ENCODE measurements at places on chromosomes 2 and 18.

DNA sequence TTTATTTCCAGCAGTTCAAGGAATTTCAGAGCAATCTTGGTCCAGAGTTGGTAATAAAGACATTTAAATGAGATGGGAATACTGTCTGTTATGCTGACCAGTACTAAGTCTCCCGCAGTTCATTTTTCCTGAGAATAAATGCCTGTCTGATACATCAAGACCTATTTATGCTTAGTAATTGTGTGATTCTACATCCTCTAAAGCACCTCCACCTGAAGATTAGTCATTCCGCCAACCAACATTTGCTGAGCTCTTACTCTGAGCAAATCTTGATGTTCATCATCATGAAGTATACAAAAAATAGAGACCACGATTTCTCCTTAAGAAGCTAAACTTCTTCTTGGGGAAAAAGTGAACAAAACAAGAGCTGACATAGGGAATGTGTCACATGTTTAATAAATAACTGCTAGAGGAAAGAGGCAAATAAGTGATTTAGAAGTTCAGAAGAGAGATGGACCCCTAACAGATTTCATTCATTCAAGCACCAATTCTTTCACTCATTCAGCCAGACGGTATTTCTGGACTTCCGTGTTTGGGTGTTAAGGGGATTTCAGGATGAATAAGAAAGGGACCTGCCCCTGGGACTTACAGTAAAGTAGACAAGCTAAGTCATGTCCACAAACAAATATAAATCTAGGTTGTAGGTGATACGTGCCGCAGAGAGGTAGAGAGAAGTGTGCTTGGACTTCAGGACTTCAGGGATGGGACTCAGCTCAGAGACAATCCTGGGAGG, 34.2 kb upstream of the PPP4R1 start:
- DNase-seq: no peak

DNA sequence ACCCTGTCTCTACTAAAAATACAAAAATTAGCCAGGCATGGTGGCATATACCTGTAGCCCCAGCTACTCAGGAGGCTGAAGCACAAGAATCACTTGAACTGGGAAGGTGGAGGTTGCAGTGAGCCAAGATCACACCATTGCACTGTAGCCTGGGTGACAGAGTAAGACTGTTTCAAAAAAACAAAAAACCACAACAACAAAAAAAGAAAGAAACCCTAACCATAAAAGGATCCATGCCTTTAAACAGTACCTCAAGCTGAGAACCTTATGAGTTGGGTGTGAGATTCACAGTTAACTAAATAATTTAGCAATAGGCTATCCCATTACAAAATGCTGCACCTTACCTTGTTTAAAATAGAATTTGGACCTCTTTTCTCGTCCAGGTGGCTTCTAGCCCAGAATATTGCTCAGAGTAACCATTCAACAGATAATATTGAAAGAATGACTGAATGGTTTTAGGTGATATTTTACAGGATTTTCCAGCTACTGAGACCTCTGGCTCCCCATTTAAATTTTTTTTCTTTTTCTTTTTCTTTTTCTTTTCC, 6.4 kb downstream of the DPYSL5 start:
- no peak for DNase-seq

- DNase-seq: no peak
Observed at GRCh38 chr18:56309104-56309503, 329.3 kb downstream of the TXNL1 start.

GRCh38 chr2:231612456-231613330, 20.0 kb downstream of the TEX44 start:
- DNase-seq: peak; percentile 91

GRCh38 chr2:7625392-7626138, 708.4 kb downstream of the RNF144A start:
- no peak for DNase-seq

DNA sequence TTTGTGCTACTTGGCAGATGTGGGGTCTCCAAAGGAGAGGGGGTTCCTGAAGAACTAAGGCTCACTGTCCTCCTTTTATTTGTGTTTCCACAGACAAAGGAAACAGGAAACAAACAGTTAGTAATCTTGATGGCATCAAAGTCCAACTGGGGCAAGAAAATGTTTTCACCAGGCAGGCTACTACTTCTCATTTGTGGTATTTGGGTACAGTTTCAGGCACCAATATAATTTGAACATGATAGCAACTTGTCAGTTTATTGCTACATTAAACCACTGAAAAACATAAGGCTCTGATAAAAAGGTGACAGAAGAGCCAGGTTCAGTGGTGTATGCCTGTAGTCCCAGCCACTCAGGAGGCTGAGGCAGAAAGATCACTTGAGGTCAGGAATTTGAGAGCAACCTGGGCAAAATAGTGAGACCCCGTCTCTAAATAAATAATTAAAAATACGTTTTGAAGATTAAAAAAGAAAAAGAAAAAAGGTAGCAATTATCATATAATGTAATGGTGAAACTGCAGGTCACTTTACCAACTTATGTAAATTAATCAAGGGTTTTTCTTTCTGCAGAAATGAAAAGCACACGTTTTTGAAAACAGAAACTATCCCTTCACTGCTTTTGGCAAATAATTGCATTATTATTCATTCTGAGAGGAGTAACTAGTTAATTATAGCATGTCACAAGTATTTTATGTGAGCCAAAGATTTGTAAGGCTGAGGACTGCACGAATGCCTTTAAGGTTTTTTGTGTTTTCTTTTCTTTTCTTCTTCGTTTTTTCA, 157.5 kb upstream of the CAVIN2 start:
- DNase-seq: no peak

DNA sequence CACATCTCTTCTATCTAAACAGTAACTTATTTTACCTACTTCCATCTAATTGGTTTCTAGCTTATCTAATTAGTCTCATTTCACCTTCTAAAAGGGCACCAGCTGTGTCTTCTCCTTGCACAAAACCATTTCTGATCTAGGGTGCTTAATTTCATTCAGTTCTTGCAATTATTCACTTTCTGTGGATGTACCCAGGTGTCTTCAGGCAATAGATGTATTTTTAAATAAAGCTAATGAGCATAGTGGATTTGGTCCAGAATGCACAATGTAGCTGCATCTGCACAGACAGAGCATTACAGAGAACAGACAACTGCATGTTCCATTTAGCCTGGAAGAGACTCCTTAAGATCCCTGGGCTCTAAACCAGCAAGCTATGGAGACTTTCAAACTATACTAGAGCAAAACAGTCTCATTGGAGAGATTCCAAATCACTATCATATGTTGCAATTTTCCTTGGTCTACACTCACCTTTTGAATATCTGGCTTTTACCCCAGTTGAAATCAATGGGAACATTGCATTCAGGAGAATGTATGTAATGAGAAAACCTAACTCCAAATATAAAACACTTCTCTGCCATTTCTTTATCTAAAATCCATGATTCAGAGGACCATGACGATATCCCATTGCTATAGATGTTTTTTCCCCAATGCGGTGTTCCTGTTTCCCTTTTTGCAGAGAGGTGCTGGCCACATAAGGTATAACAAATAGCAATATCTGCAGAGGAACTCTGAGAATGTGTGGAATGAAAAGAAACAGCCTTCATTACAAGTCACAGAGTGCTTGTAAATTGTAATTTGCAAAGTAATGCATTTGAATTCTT, 3.5 kb upstream of the RFX8 start:
- peak; percentile 40 for DNase-seq

- DNase-seq: no peak
Observed at GRCh38 chr18:6249170-6249569, 165.5 kb downstream of the L3MBTL4 start.

DNA sequence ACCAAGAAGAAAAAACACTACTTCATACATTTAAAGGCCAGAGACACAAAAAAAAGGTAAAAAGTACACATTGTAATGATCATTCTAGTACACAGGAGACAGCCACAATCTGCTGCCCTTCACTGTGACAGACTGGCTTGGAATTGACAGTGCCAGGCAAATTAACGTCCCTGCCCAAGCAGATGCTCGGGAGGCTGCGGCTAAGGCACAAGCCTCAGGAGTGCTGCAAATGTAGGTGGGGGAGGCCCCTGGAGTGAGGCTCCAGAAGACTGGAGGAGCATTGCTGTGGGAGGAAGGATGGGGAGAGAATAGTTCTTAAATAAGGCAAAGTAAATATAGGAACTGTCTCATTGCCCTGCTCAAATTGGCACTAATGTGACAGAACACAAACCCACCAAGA, 18.6 kb downstream of the ERCC3 start:
- no peak for DNase-seq

DNA sequence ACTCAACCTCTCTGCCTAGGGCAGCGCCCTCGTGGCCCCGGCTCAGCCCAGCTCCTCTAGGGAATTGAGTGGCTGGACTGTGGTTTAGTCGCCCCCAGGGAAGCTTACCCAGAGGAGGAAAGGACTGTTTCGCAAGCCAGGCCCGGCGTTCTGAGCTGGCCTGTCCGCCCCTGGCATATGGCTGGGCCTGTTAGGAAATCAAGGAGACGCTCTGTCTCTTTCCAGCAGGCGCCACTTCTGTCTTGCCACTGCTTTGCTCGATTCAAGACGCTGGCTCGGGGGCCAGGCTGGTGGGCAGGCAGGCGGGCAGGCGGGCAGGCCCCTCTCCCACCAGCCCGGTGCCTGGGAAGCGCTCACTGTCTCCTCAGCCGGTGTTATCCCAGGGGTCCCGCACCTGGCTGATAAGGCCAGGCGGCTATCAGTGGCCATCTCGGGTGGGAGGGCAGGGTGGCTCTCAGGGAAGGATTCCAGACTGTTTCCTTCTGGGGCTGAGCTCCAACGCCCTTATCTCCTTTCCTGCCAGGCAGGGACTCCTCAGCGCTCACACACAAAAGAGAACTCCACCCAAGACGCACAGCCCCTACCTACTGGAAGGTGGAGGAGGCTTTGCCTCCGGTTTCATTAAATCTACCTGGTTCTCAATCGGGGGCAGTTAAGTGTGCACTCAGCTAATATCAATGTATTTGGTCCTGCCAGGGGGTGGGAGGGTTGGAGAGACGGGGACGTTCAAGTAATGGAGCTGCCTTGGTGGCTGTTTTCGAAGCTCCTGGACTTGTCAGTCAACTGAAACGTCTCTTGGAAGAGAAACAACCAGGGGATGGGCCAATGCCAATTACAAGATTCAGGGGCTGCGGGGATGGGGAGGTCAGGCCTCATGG, 109.1 kb downstream of the SMAD7 start:
- DNase-seq: no peak

DNA sequence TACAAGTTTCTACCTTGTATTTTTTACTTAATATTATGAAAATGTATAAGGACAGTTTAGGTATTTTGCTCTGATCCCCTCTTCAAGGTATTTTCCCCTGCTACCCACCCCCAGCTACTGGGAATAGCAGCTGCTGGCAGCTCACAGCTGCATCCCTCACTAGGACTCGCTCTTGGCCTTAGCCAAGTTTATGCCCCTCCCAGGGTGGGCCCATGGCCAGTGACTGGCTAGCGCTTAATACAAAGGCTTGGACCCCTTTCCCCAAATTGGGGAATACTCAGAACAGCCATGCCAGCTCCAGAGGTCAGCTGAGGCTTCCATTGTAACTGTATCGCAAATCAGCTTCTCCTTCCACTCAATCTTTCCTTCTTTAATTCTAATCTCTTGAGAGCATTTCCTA, 131.3 kb downstream of the GFPT1 start:
- peak; percentile 19 for DNase-seq

DNA sequence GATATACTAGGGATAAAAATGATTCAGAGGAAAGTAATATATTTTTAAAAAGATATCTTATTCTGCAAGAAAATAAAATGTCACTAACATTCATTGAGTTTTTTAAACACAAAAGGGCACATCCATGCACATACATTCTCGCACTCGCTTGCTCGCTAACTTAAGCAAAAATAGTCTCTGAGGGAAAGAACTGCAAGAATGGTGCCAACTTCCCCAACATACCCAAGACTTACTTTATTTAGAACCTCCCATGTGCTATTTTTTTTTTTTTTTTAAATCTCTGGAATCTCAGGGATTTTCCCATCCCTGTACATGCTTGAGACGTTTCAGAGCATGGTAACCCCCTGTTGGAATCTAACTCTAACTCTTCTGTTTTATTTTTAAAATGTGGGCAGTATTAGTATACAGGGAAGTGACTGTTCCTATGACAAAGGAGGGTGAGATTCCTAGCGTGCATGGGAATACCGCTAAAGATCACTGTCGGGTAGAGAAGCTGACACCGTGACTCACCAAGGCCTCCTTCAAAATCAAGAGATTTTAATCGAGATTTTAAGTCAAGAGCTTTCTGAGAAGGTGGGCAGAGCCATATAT, 187.9 kb upstream of the ZEB2 start:
- DNase-seq: no peak

- peak; percentile 47 for DNase-seq
Observed at GRCh38 chr2:37802899-37803379, 122.1 kb upstream of the RMDN2 start.

DNA sequence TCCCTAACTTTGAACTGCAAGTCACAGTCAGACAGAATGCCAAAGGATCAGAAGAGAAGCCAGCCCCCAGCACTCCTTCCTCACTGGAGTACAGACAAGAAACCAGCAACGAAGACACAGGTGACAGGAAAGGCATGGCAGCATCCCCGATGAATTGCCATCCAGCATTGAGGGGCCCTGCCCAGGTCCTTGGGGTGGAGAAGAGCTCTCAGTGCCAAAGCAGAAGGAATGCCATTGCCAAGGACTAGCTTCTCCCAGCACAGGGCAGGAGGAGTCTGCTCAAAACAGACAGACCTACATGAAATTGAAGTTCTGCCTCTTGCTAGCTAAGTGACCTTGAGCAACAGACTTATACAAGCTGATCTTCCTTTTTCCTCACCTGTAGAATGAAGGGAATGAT, 220.1 kb downstream of the L3MBTL4 start:
- DNase-seq: no peak

DNA sequence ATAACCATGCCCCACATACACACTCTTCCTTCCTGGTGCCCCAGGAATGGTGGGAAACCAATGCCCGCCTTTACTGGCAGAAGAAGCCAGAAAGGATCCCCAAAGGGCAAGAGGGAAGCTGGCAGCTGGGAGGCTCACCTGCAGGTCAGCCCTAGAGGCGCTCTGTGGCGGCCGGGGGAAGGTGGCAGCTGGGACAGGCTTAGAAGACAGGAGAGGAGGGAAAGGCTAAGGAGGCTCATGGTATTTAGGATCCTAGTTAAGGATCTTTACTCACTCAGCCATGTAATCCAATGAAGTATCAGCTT, 23.8 kb downstream of the ADRA2B start:
- DNase-seq: peak; percentile 65

- no peak for DNase-seq
Observed at GRCh38 chr18:29491907-29492306, 1315.0 kb upstream of the CDH2 start.

GRCh38 chr2:217299590-217299989, 439.7 kb upstream of the TNP1 start:
- no peak for DNase-seq

GRCh38 chr2:47235132-47235531, 80.0 kb upstream of the STPG4 start:
- no peak for DNase-seq

DNA sequence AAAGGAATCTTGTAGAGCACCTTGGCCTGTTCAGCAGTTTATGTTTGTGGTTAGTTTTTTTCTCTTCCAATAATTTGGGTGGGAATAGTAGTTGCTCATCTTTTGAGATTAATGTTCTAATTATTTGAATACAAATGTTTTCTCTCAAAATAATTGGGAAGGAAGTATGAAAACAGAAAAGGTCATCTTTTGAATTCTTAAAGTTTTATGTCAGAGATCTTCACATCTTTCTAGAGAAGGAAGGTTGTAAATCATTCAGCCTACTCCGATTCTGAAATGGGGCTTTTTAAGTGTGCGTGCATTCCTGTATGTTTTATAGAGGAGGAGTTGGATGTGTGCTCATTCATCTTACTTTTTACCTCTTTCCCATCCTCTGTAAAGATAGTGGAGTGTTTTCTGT, 29.0 kb downstream of the GRHL1 start:
- DNase-seq: no peak

Measured in NCI-H82 (cell line).